ENCODE measurements at places on chromosomes 16 and 17.

DNA sequence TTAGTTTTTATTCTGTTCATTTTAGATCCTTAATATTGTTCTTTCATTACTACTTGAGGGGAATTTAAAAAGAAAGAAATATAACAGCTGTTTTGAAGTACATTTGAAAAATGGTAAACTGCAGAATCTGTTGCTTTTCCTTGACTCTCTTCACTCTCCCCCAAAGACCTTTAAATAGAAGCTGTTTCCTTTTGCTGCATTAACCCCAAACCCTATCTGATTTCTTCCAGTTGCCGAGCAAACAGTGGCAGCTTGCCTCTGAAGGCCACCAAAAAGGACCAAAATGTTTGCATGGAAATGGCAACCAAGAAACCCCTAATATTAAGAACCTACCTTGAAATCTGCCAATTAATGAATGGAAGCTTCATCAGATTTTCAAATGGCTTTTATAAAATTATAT is 37.1 kb downstream of the PRKCA start:
- DNase-seq: no peak

DNA sequence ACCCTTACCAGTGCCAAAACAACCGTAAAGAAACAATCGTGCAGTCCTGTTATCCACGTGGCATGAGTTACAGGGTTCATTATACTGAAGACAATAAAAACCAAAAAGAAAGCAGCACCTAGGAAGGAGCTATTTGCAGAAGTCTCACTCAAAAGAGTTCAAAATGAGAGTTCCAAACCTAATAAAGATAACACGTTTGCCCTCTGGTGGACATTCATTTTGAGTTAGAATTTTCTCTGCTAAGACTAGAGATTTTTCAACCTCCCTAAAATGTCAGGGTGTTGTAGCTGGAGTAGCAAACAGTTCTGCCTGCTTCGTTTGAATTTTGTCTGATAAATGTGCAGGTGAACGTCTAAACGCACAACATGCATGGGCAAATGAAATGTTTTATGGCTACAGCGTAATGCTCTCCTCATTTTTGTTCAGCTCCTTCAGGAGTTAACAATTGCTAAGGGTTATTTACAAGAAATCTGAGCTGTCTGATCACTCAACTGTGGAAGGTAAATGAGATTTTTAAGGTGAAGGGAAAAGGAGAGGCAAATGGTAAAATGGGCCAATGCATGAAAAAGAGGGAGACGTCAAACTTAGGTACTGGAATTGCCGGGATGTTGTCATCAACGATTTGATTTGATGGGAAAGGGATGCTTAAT is 1067.9 kb upstream of the EEF2KMT start:
- no peak for DNase-seq

- DNase-seq: no peak
These were observed 12.6 kb upstream of the FAAP100 start for GRCh38 chr17:81564778-81565177.

GRCh38 chr17:72432881-72433280 is 312.1 kb downstream of the SOX9 start:
- DNase-seq: no peak

DNA sequence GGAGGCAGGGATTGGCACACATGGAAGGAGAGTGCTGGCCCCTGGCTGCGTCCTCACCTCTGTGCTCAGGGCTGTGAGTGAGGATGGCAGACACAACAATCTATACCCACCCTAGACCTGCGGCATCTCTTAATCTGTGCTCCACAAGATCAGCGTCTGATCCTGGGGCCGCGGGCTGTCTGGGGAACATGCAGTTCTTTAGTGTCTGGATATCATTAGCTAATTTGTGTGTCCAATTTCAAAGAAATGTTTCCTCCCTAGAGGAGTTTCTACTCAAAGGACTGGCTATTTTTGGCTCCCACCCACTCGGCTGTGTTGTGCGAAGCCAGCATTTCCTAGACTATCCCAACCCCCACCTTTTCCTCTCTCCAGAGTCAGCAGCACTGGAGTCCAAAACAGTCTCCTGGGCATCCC is 93.8 kb downstream of the GRIN2A start:
- peak; percentile 29 for DNase-seq

GRCh38 chr17:40956401-40957254 is 10.1 kb downstream of the KRT39 start:
- no peak for DNase-seq

- peak; percentile 7 for DNase-seq
These were observed 17.4 kb upstream of the MAP3K14 start for GRCh38 chr17:45334231-45334630.

DNA sequence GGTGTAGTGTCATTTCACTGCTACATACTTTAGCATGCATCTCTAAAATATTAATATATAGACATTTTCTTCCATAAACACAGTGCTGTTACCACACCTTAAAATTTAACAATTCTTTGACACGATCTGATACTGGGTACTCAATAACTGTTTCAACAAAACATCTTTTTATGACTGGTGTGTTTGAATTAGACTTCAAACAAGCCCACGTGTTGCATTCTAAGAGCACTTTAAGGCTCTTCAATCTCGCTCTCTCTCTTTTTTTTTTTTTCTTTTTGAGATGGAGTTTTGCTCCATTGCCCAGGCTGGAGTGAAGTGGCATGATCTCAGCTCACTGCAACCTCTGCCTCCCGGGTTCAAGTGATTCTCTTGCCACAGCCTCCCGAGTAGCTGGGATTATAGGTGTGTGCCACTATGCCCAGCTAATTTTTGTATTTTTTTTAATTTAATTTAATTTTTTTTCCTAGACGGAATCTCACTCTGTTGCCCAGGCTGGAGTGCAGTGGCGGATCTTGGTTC is 15.8 kb upstream of the SLC46A1 start:
- no peak for DNase-seq

DNA sequence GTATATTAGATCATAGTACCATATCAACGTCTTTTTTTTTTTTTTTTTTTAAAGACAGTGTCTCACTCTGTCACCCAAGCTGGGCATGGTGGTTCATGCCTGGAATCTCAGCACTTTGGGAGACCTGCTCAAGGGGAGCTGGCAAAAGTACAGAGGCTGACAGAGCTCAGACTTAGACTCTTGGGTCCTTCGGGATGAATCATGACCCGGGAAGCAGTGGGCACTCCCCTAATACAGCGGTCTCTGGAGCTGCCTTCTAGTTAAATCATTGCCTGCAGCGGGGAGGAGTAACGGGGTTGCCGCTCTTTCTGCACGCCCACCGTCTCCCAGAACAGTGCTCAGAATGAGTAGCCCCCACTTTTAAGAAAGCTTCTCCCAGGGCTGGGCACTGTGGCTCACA is 174.4 kb downstream of the CPPED1 start:
- no peak for DNase-seq

GRCh38 chr16:62076886-62077285 is 40.6 kb upstream of the CDH8 start:
- no peak for DNase-seq

- DNase-seq: no peak
These were observed 5.2 kb upstream of the PRR15L start for GRCh38 chr17:47962901-47963300.

GRCh38 chr17:42659079-42659931 is at the start of gene TUBG2:
TSS of gene TUBG2 (plus strand) at chr17:42659284. CDS start at chr17:42659504, 220 bp downstream.
- peak; percentile 93 for DNase-seq

- no peak for DNase-seq
These were observed 23.2 kb upstream of the SLC5A11 start for GRCh38 chr16:24822542-24822941.

GRCh38 chr16:75251280-75252048 is at the start of gene BCAR1:
TSS of gene BCAR1 (minus strand) at chr16:75251624. CDS start at chr16:75251482, 142 bp downstream.
- DNase-seq: peak; percentile 97

- no peak for DNase-seq
These were observed 20.3 kb upstream of the PECAM1 start for GRCh38 chr17:64410750-64411490.

DNA sequence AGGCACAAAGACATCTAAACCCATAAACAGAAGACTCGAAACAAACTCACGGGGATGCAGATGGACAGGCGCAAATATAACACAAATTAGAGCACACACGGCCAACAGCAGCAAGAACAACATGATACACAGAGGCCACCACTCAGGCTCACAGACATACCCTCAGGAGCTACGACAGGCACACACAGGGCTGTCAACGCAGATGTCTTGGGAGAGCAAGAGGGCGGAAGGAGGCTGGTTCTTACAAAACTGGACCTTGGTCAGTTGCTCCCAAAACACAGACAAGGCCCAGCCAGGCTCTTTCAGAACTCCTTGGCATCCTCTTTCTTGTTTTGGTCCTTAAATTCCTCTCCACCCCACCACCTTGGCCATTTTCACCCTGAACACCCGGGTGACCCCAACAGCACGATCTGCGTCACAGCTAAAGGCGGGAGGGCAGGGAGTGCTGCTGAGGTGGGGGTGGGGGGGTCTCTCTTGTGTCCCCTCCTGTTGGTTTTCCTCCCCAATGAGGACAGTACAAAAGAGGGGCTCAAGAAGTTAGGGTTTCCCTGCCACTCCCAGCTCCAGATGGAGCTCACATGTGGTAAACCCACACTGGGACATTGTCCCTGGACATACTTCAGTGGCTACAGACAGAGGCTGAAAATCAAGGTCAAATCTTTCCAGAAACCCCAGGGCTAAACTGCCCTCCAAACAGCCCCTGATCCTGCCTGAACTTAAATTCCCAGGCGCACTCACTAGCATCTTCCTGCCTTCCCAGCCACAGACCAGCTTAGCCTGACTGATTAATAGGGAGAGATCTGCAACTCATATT is 221.3 kb downstream of the C16orf78 start:
- no peak for DNase-seq

- DNase-seq: peak; percentile 55
These were observed 51.3 kb downstream of the ZFP90 start for GRCh38 chr16:68590201-68590994.

DNA sequence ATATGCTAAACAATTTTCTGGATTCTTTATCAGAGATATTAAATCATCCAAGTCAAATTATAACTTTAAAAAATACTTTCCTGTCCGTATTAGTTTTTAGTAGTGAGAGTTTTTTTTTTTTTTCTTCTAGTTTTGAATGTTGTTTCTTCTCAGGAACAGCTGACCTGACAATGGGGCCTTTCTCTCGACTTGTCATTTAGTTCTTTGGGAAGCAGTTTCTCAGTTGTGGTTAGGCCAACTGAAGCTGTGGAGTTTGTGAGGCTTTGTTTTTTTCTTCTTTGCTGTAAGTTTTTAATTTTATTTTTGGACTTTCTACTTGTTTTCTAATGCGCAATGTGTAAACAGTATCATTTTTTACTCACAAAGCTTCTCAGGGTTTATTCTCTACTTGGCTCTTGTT is 140.8 kb downstream of the FTO start:
- DNase-seq: no peak

- DNase-seq: no peak
These were observed 15.9 kb downstream of the CDH5 start for GRCh38 chr16:66382171-66382965.

DNA sequence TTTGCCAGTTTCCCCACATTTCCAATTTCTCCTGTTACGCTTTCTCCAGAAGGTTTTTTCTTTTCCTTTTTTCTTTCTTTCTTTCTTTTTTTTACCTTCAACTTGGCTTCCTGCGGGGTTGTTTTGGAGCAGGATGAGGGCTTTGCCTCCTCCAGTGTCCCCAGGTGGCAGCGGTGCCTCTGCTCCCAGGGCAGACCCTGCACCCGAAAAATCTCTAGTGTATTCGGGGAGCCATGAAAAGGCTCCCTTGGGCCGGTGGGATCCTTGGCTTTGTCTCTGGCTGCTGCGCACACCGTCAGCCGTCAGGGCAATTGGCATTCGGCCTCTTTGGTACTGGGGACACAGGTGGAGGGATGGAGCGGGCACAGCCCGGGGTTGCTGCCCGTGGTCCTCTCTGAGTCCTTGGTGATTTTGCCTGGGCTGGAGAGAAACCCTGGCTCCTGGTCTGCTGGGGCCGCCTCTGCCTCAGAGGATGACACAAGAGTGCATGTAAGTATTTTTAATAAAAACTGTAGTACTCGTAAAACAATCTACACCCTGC is 846 bp downstream of the ITGB3 start:
- no peak for DNase-seq

DNA sequence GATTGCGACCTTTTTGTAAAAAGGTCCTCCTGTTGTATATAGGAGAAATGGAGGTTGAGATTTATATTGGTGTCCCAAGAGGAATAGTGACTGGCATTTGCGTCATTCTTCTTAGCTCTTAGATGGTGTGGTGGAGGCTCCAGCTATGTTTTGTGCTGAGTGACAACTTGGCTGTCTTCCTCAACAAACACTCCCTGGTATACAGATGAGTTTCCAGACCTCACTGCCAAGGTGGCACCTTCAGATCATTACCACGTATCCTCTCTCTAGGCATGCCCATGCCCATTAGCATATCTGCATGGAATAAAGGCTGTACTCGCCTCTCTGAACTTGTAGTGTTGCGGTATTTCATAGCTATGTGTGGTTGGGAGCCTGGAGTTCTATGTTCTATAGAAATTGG is 120.0 kb downstream of the MAP2K4 start:
- no peak for DNase-seq

DNA sequence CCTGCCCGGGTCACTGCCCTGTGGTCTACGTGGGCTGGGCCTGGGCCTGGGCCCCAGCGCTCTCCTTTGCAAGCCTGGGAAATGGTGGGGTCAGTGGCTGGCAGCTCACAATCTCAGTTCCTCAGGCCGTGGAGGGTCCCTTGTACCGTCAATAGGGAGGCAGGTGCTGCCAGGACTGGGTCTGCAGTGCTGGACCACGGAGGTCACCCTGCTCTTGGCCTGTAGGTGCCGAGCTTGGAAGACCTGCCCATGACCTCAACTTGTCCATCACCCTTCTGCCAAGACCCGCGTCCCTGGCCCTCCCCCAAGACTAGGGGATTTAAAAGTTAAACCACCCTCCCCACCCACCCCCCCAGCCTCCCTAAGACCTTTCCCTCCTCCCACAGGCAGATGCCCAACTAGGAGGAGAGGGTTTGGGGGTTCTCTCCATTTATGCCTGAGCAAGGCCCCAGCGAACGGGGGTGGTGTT is 2.5 kb downstream of the TBX2 start:
- peak; percentile 27 for DNase-seq

GRCh38 chr17:81221842-81222619 is 734 bp downstream of the CEP131 start:
- no peak for DNase-seq

Data from left ventricle myocardium superior (tissue), 1 donor.